Stimulated activated CD8-positive, alpha-beta memory T cell treated with anti-CD3 and anti-CD28 coated beads, Interleukin-4, amount 100 ng/mL, for 1 hour (primary cell): ENCODE measurements at places on chromosomes 2 and 18.

- no peak for DNase-seq
Observed at GRCh38 chr2:229714080-229714735, at the start of gene DNER. TSS of gene DNER (minus strand) at chr2:229714555. CDS start at chr2:229714423, 132 bp downstream.

DNA sequence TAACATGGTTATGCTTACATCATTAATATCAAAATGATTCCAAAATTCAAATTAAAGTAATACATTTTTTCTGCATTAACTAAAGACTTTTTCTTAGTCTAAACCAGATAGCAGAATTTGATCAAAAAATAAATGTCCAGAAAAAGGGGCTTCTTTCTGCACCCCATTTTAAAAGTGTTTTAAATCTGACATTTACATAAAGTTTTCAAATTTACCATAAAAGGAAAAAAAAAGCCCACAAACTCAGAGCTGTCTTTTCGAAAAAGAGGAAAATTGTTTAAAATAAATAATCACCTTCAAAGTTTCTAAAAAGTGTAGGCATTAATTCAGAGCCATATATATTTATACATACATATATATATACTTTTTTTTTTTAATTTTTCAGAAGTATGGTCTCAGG lies 1.5 kb downstream of the FASTKD1 start:
- DNase-seq = no peak

GRCh38 chr2:144522176-144522896 lies 2.4 kb upstream of the ZEB2 start:
- no peak for DNase-seq

DNA sequence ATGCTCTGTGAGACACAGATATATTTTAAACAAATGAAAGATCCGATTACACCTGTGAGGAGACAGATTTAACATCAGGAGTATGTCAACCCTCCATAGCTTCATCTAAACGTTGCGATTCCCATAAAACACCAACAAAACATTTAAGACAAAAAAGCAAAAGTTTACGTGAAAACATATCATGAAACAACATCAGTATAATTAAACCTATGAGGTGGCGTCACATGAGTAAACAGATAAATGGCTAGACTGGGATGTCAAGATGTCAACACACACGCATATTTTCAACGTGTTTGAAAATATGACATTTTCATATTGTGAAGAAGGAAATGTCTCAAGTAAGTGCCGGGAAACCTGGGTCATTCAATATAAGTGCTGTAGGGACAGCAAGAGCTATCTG lies 25.5 kb upstream of the GPC1 start:
- DNase-seq = no peak

- no peak for DNase-seq
Observed at GRCh38 chr18:55323051-55323994, 264.7 kb downstream of the TCF4 start.

- DNase-seq = no peak
Observed at GRCh38 chr2:9313443-9313842, 106.8 kb downstream of the ASAP2 start.

- DNase-seq = no peak
Observed at GRCh38 chr2:40256649-40257048, 195.2 kb downstream of the SLC8A1 start.

GRCh38 chr2:40204268-40204667 lies 247.6 kb downstream of the SLC8A1 start:
- DNase-seq = no peak

DNA sequence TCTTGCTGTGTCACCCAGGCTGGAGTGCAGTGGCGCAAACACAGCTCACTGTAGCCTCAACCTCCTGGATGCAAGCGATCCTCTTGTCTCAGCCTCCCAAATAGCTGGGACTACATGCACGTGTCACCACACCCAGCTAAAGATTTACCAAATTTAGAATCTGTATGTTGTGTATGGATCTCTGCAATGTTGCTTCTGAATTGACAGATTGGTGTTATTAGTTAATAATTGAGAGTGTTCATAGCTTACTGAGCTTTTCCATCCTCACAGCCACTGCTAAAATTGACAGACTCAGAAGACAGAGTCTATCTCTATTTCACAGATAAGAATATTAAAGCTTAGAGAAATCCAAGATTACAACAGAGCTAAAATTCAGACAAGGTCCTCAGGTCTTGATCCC lies 4.3 kb upstream of the NBAS start:
- no peak for DNase-seq

DNA sequence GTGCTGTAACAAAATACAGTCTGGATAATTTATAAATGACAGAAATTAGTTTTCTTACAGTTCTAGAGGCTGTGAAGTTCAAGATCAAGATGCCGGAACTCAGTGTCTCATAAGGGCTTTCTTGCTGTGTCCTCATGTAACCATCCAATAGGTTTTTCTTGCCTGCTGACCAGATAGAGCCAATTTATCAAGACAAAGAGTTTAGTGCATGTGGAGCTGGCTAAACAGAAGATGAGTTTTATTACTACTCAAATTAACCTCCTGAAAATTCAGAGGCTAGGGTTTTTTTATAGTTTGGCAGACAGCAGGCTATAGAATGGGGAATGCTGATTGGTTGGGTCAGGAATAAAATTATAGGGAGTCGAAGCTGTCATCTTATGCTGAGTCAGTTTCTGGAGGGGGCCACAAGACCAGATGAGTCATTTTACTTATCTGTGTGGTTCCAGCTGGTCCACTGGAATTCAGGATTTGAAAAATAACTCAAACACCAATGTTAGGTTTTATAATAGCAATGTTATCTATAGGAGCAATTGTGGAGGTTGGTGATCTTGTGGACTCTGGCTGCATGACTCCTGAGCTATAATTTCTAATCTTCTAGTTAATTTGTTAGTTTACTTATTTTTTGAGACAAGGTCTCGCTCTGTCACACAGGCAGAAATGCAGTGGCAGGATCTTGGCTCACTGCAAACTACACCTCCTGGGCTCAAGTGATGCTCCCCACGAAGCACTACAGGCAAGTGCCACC lies 3.2 kb upstream of the PDK1 start:
- DNase-seq = no peak

DNA sequence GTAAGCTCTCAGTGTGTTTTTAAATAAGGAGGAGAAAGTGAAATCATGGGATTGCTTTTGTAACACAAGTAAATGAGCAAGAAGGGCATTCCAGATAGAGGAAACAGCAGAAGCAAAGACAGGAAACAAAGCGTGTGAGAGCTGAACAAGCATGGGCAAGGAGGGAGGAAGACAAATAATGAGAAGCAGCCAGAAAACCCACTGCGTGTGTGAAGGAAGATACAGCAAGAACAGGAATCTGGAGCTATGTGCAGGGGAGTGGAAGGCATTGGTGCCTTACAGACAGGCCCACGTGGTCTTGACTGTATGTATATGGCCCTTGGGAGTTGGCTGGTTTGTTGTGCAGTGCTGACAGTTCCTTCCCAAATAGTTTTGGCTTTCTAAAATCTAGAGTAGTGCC lies 88.6 kb downstream of the AAK1 start:
- no peak for DNase-seq

DNA sequence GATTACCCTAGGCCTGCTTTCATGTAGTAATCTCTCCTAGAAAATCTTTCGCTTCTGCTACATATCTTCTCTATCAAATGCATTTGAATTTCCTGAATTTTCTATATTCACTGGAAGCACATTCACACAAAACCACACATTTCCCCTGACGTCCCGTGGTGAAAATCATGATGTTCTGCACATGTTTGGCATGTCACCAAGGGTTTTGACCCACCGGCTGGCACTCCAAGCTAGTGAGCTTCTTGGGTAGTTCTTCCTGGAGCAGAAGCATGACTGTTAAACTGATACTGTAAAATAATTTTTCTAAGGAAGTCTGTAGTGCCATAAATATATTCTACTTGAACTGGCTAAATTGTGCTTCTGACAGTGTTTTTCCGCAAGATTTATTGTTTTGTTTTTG lies 510.1 kb upstream of the SLC8A1 start:
- no peak for DNase-seq

GRCh38 chr2:216424274-216424673 lies 12.0 kb downstream of the SMARCAL1 start:
- no peak for DNase-seq

DNA sequence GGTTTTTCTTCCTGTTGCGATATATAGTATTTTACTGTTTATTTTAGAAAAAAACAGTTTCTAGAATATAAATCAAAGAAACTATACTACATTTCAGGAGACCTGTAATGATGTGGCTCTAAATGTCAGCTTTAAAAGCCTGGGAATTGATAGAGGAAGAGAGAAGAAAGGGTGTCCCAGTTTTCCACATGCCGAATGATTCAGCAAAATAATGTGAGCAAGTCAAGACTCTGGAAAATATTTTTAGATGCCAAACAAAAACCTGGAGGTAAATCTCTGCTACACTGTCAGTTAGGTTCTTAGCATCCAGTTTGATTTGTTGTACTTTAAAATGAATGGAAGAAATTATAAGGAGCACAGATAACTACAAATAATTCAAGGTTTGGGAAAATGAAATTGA lies 67.1 kb upstream of the DSG1 start:
- no peak for DNase-seq

DNA sequence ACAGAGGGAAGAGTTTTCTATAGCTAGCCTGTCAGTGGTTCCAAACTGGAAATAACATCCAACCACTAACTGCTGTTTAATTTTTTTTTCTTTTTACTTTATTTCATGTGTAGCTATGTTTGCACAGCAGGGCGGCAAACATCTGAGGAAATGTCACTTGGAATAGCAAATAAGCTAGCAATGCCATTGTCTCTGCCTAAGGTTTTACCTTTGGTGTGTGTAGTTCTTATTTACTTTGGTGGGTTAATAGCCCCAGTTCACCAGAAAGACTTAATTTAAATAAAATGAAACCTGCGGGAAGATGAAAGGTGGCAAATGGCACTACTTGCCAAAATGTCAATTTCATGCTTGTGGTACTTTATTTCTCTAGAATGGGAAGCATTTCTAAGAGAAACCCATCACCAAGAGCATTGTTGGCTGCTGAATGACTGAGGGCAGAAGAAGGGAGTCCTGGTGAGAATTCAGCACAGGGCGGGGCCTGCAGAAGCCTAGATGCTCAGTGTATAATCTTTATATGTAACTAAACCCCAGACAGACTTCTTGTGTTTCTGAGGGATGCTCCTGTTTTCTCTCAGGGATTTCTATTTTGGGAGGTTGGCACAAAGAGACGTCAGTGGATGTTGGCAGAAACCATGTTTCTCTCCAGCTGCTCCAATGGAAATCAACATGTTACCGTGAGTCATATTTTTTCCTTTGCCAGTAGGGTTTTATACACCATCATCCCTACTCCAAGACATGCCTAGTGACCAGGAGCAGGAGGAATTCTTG lies 300.4 kb upstream of the NT5C1B start:
- no peak for DNase-seq

- no peak for DNase-seq
Observed at GRCh38 chr2:59594671-59595222, 958.7 kb downstream of the BCL11A start.

DNA sequence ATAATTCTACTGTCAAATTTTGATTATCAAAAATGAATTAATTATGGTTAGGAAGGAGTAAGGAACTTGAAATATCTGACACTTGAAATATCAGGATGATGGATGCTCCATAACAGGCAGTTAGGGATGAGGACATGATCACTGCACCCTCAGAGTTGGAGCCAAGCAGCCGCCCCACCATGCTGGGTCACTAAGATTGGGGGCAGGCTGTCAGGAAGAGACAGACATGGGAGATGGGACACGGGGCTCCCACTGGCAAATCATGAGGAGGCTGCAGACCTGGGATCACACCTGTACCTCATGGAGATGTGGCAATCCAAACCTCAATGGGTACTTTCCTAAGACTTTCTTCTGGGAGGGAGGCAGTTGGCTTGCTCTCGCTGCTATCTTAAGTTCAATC lies 982.0 kb upstream of the ZEB2 start:
- no peak for DNase-seq

GRCh38 chr2:98394595-98395153 lies 48.4 kb downstream of the CNGA3 start:
- DNase-seq = no peak

DNA sequence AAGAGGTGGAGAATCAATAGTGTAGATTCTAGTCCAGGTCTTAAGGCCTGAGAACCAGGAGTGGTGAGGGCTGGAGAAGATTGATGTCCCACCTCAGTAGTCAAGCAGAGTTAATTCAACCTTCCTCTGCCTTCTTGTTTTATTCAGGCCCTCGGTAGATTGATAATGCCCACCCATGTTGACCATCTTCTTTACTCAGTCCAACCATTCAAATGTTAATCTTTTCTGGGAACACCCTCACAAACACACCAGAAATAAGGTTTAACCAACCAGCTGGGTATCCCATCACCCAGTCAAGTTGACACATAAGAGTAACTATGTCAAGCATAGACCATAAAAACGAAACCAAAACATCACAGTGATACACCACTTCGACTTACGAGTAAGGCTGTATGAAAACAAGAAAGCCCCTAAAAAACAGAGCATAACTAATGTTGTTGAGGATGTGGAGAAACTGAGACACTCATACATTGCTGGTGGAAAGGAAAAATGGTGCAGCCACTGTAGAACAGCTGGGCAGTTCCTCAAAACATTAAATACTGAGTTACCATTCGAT lies 57.5 kb downstream of the SLC35F5 start:
- no peak for DNase-seq

GRCh38 chr2:229124136-229124535 lies 147.0 kb downstream of the PID1 start:
- no peak for DNase-seq

- no peak for DNase-seq
Observed at GRCh38 chr2:16666449-16666801, 791 bp upstream of the CYRIA start.

DNA sequence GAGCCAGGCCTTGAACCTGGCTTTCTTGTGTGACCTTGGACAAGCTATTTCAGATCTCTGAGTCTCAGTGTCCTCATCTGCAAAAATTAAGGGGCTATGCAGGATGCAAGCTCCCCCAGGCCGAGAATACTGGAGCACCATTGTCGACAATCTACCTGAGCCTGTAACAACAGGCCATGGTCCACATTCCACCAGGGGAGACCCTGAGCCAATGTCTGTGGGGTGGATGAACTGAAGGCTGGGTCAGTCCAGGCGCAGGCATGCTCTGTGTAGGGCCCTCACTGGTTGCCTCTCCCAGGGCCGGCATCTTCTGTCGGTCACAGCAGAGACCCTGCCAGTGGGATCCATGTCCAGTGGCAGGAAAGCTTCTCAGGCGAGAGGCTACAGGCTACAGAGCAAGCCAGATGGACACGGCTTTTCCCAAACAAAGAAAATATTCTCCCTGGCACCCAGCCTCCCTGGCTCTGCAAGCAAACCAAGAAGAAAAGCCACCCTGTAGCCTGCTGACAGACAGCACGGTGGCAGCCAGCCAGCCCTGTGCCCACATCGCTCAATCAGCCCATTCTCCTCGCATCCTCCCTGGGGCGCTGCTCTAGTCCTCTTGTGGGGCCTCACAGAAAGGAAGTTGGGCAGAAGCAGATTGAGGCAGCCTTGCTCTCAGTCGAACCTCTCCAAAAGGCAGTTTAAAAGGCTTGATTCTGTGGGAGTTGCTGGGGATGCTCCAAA lies 48.7 kb upstream of the FZD7 start:
- DNase-seq = no peak

GRCh38 chr18:59649591-59649990 lies 47.6 kb downstream of the CCBE1 start:
- no peak for DNase-seq
